ENCODE measurements at places on chromosomes 13 and 19.

- DNase-seq = no peak
Measured at GRCh38 chr19:38690146-38690545, 42.7 kb downstream of the ACTN4 start.

DNA sequence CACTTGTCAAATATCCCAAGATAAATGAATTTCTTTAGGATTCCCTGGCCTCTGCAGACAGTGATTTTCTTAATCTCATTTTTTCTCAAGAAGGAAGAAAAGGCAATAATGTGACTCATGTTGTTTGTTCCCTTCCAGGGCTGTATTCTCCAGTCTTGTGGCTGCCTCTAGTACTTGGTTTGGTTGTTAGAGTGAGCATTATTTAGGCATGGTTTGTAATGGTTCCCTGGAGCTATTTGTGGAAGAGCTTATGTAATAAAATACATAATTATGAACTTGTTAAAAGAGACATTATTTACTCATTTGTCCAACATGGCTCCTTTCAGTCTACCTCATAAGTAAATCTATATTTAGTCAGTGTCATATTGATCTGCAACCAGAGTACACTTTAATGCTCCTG, 270.4 kb downstream of the DCT start:
- no peak for DNase-seq

DNA sequence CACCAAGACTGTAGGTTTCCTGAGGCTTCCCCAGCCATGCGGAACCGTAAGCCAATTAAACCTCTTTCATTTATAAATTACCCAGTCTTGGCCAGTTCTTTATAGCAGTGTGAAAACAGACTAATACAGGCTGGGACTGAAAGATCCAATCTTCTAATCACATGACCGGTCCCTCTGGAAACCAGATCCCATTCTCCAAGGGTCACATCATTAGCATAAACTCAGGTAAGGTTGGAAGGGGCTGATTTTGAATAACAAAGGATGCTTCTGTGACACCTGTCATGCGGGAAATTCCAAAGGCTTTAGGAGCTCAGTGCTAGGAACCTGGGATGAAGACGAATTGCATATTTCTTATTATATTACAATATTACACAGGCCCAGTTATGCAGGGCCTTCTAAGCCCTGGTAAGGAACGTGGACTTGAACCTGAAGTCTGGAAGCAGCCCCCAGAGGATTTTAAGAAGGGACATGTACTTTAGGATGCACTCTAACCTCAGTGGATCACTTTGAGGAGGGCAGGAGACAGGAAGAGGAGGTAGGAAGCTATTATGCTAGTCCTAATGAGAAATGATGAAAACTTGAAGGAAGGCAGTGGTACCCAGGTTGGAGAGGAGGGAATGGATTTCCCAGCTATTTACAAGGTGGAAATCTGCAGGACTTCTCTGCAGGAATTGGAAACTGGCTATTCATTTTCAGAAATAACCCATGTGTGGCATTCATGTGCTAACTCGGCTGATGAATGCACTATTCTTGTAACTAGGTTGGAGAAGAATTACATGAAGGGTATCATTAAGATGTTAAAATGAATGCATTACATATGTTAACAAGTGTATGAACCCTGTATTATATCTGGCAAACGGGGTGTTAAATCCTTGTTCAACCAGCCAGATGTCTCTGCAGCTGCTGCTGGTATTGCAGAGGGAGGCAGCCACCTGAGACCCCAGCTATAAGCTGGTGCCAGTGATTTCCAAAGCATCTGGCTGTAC, 19.3 kb downstream of the TNFSF11 start:
- DNase-seq = no peak

DNA sequence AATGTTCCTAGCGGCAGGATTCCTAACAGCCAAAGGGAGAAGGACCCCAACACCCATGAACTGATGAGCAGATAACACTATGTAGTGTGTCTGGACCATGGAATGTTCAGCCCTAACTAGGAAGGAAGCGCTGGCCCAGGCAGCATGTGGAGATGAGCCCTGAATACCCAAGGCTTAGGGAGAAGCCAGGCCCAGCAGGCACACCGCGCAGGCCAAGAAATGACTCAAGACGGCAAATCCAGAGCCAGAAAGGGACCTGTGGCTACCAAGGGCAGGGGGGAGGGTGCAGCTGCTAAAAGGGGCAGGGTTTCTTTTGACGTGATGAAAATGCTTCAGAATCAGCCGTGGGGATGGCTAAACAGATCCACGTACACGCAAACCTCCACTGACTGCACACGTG, 20.7 kb upstream of the TINCR start:
- no peak for DNase-seq

GRCh38 chr13:49097374-49097773, 121.7 kb downstream of the FNDC3A start:
- no peak for DNase-seq

All from CD4-positive, alpha-beta T cell treated with Interferon gamma for 1 hour (primary cell).